NCI-H2081 treated with DMSO at 0.1 percent for 48 hours (cell line): ENCODE measurements at places on chromosomes 16 and 17.
A peak's percentile ranks its signal among the peaks of the same experiment; 100 is the strongest.

DNA sequence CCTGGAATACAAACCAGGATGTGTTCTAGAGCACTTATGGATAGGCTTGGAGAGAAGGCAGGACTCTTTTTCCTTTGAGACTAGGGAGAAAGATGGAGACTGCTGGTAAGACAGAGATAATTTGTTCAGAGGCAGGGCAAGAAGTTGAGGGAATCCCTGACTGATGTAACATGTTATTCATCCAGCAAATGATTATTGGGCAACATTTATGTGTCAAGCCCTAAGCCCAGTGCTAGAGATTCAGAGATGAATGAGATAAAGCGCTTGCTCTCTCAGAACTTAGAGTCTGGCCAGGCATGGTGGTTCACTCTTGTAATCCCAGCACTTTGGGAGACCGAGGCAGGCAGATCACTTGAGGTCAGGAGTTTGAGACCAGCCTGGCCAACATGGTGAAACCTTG, 47.8 kb upstream of the NUFIP2 start:
- DNase-seq = no peak

DNA sequence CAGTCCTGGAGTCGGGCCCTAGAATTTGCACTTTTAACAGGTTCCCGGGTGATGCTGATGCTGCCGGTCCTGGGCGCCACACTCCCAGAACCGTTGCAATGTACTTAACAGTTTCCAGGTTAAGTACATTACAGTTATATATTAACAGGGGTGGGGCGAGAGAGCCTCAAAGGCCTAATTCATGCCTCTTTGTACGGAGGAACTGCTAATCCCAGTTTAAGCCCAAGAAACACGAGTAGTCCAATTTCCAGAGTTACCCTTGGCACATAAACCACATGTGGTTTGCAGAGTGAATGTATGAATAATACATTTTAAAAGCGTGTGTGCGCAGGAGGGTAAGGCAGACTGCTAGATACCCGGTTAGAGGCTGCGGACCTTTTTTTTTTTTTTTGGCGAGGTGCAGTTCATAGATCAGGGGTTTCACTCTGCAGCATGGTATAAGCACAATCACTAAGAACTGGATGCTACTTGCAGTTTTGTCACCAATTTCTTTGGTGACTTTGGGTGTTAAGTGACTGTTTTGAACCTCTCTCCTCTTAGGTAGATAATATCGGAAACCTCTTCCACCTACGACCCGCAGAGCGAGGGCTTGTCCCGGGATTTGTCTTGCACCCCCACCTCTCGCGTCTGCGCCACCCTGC, 713 bp downstream of the COX11 start:
- no peak for DNase-seq

- no peak for DNase-seq
These were observed 13.3 kb upstream of the MARCHF10 start for GRCh38 chr17:62821189-62822079.

DNA sequence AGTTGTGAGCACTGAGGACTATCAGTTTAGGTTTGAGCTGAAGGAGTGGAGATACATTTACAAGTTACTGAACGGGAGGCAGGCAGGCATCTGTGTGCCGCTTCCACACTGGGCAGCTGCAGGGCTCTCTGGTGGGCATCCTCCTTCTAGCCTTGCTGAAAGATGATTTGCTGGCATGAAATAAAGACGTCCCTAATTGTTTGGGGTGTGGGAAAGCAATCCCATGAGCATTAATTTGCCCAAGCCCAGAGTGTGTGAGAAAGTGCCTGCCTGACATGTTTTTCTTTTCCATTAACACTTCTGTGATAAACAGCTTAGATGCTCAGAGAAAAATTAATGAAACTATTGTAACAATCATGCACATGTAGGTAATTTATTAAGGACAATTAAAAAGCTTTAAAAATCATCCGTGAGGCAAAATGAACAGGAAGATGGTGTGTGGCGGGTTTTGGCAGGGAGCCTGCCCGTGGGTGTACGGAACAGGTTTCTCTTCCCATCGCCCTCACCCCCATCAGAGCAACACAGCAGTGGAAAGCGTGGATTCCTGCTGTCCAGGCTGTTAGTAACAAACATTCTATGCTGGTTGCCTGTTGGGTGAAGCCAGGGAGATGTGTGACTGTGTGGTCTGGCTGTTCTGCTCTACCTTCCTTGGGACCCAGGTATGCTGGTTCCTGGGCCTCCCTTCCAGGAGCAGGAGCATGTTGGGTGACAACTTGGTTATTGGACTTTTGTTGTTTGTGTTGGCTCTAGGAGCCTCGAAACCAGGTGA, 191.9 kb downstream of the MSI2 start:
- no peak for DNase-seq

GRCh38 chr16:69471121-69471520, 46.7 kb downstream of the CYB5B start:
- DNase-seq = no peak

DNA sequence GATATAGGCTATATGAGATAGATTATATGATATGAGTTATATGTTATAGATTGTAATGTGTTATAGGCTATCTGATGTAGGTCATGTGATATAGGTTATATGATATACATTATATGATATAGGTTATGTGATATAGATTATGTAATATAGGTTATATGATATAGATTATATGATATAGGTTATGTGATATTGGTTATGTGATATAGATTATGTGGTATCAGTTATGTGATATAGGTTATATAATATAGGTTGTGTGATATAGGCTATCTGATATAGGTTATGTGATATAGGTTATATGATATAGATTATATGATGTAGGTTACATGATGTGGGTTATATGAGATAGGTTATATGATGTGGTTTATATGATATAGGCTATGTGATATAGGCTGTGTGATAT, 68.5 kb downstream of the RGS9 start:
- DNase-seq = no peak

- DNase-seq = no peak
These were observed 10.5 kb downstream of the PDILT start for GRCh38 chr16:20393801-20394577.

DNA sequence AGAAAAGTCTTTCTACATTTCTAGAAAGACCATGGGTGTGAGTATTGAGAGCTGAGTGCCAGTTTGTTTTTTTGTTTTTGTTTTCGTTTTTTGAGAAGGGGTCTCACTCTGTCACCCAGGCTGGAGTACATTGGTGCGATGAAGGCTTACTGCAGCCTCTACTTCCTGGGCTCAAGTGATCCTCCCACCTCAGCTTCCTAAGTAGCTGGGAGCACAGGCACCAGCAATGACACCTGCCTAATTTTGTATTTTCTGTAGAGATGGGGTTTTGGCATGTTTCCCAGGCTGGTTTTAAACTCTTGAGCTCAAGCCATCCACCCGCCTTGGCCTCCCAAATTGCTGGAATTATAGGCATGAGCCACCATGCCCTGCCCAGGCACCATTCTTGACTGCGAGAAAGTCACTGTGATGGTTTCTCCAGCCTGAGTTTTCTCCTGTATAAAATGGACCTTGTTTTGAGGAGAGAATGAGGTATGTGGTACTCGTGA, 673.8 kb downstream of the MAF start:
- DNase-seq = no peak

DNA sequence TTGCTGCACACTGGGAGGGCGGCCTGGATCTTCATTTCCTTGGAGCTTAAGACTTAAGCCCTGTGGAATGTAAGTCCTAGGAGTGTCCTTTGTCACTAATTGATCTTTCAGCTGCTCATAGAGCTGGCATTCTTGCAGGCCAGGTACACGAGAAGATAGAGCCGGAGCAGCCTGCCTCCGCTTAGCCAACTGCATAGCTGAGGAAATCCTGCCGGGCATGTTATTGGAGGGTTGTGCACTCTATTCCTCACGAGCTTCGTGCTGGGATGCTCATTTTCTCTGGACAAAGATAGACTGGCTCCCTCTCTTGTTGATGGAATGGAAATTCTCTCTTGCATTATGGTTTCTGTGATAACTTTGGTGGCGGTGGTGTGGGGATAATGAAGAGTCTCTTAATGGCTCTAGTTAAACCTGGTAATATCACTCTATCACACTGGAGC, 76.9 kb downstream of the RPA1 start:
- DNase-seq = no peak

DNA sequence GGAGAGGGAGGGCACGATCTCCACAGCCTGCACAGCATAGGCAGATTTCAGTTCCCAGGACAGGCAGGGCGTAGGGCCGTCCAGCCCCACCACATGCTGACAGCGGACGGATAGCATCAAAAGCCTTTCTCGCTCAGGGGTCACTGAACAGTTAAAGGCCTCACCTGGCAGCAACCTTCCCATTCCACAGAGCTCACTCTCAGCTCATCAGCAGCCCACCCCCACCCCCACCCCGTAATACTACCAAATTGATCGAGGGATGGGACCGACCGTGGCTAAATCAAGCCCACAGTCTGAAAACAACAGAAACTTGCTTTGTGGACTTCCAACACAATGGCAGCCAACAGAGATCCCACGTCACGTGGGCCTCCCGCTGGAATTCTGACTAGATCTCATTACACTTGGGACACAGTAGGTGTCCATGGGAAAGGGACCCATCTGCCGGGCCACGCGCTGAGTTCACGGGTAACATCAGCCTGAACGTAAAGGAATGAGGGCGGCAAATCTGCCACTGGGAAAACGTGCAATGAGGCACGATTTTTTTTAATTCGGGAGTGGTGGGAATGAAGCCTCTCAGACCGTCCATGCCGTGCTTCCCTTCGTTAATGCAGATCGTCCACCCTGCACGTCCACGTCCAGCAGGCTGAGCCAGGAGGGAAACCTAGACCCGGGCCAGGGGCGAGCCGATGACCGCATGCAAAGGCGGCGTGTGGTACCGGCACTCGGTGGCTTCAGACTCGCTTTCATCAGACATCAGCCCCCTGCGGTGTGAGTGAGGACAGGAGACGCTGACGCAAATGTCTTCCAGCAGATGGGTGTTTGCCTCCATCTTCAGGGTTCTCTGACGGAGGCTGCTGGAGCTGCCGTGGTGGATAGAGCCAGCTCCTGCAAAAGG, 92.1 kb downstream of the TBC1D16 start:
- DNase-seq = no peak

- no peak for DNase-seq
These were observed 1.4 kb downstream of the TEN1 start for GRCh38 chr17:75980188-75981018.

- no peak for DNase-seq
These were observed 684 bp upstream of the RSAD1 start for GRCh38 chr17:50477976-50478375.

DNA sequence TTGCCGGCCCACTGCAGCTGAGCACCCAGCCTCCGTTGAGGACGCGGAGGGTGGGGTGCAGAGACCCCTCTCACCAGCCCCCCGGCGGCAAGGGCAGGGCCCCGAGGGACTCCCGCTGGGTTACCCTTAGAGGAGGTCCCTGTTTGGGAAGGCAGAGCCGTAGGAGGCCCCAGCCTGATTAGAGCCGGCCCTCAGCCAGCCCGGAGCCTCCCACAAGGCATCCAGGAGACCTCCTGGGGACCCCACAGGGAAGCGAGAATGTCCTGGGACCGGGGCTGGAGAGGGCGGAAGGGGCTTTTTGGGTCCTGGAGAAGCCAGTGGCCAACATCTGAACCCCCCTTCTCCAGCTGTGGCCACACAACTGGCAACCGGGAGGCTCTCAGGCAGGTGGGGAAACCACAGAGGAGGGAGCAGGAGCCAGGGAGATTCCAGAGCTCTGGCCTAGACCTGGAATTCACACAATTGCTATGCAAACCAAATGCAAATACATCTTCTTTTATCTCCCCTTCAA, 21.7 kb upstream of the SP6 start:
- DNase-seq = no peak

DNA sequence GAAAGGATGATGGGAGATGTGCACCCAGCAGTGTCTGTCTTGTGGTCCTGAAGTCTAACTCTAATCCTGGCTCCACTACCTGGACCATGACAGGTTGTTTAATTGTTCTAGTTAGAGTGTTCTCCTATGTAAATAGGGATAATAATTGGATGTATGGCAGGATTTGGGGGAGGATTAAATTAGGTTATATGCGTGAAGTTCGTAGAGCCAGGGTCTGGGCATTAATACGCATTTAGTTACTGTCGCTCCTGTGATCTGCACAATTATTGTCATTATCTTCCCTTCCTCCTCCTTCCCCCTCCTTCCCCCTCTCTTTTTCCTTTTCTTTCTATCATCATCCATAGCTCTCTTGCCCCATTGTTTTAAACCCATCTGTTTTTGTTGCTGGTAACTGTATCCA, 210.3 kb downstream of the WWOX start:
- DNase-seq = no peak

DNA sequence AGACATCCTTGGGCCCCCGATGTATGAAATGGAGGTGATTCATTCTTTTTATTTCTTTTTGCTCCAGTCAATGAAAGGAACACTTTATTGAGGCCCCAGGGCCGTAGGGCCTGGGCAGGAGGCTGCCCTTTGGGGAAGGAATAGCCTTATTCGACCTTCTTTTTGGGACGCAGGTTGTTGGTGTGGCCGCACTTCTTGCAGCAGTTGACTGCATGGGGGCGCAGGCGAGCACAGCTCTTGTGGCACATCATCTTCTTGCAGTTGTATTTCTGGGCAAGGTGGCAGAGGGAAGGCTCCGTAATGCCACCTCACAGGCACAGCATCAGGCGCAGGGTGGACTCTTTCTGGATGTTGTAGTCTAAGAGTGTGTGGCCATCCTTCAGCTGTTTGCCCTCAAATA, 50.9 kb downstream of the SIAH1 start:
- DNase-seq = no peak

GRCh38 chr17:42678951-42679491, 2.2 kb upstream of the PLEKHH3 start:
- peak; percentile 48 for DNase-seq
